ENCODE measurements at places on chromosomes 6 and 20. TPM values are rescaled to one million over a fixed set of nuclear protein-coding genes. Genes with fewer than 3 reads are reported as not detected.

GHRH gene
- not detected for total RNA-seq

DNA sequence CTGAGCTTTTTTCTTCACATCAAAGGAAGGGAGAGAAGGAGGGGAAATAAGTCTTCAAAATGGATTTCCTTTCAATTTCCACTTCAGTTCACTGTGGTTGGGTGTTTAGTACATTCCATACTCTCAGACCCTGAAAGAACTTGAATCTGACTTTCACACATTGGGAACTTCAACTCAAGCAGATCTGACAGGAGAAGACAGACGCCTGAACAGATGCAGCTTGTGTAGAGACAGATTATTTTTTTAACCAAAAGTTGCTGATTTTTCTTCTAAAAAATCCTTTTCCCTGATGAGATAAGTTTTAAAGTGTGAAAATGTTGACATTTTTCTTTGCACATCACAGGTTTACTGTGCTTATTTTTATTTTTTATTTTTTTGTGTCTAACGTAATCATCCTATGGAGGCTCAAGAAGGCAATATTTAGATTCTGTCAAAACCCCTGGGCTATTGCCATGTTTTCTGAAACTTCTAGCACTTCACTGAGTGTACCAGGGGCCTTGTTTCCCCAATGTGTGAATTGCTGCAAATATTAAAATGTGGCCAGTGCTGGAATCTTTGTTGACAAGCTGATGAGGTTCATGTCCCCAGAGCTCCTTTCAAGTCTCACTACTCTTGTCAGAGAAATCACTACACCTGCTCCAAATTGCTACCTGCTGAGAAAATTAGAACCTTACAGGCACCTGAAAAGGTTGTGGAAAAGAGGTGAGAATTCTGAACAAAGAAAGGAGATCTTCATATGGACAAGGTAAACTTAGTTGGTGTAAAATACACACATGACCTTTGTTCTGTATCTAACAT lies 214.8 kb upstream of the BTBD3 start:
- no peak overlapping the region for H3K4me3 ChIP-seq
- no peaks in the 10 kb centered on the region for H3K4me1 ChIP-seq
- H3K27ac ChIP-seq: no peak overlapping the region
- no peaks in the 10 kb centered on the region for H3K36me3 ChIP-seq
- no peaks in the 10 kb centered on the region for H3K27me3 ChIP-seq

GRCh38 chr6:11802886-11803590 lies 24.4 kb upstream of the ADTRP start:
- DNase-seq: no peak
- no peak overlapping the region for H3K27ac ChIP-seq
- no peaks in the 10 kb centered on the region for H3K4me1 ChIP-seq
- no peaks in the 10 kb centered on the region for H3K27me3 ChIP-seq
- no peak overlapping the region for H3K4me3 ChIP-seq

GRCh38 chr6:67952948-67953347 lies 682.1 kb upstream of the ADGRB3 start:
- no peak overlapping the region for H3K27ac ChIP-seq
- no peaks in the 10 kb centered on the region for H3K27me3 ChIP-seq
- no peak for DNase-seq

DNA sequence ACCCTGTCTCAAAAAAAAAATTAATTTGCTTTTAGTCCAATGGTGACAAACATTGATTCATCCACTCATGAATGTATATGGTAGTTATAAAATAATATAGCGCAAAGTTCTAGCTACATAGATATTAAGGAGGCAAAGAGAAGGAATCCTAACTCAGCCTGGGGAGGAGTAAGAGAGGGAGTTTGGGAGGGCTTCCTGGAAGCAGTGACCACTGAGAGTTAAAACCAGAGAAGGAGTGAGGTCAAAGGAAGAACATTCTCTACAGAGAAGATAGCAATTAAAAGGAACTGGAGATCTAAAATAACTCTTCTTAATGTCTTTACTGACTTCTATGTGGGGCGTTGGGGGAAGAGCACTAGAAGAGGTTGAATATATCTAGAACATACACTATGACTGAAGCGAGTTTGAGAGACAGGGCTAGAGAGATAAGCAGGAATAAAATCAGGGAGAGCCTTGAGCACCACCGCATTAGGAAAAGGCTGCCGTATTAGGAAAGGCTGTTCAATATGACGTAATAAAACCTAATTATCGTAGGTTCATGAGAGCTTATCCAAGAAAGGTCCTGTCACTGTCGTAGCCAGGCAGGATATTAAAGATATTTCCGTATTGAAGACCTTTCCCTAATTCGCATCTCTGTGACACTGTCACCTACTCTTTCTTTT lies 81.8 kb upstream of the CNKSR3 start:
- no peaks in the 10 kb centered on the region for H3K4me1 ChIP-seq
- no peak overlapping the region for H3K27ac ChIP-seq
- no peaks in the 10 kb centered on the region for H3K36me3 ChIP-seq

GRCh38 chr6:144978208-144978607 lies 693.1 kb downstream of the UTRN start:
- no peaks in the 10 kb centered on the region for H3K4me1 ChIP-seq
- H3K4me3 ChIP-seq: no peak overlapping the region
- H3K36me3 ChIP-seq: no peaks in the 10 kb centered on the region
- no peaks in the 10 kb centered on the region for H3K27me3 ChIP-seq

DOK5 gene
- 0.24 TPM for total RNA-seq

DCDC2 gene
- 1.1 TPM for total RNA-seq

GRCh38 chr6:5501837-5502236 lies 240.5 kb downstream of the FARS2 start:
- no peaks in the 10 kb centered on the region for H3K27me3 ChIP-seq
- no peak for DNase-seq
- no peak overlapping the region for H3K27ac ChIP-seq
- no peaks in the 10 kb centered on the region for H3K36me3 ChIP-seq
- no peak overlapping the region for H3K4me3 ChIP-seq
